ENCODE measurements at places on chromosomes 1 and 21.

DNA sequence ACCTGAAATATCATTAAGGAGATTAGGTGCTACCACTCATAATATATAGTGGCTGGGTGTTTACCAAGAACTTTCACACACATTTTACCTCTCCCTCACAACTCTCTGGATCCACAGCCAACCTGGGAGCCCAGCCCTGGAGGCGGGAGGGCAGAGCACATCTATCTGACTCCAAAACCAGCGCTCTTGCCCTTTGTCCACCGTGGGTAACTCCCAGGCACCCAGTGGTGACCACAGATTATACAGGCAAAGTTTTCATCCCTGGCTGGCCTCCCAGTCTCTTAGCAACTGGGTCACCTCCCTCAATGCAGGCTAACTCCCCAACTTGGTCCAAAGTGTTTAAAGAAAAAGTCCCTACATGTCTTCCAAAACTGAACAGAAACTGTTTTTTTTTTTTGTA is 2.4 kb downstream of the PAQR7 start:
- DNase-seq: no peak

DNA sequence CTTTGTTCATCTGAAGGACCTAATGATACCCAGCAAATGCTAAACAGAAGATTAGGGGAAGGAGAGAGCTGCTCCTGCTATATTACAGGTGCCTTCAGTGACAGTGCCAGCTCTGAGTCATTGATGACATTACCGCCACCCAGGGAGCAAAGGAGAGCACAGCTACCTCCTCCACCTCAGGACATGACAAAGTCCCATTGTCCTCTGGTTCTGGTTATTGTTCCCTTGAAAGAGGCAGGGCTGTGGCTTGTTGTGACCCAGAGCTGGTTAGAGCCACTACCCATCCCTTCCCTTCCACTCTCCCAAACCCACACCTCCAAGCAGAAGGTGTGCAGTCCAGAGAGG is 363.5 kb upstream of the DUSP10 start:
- no peak for DNase-seq

DNA sequence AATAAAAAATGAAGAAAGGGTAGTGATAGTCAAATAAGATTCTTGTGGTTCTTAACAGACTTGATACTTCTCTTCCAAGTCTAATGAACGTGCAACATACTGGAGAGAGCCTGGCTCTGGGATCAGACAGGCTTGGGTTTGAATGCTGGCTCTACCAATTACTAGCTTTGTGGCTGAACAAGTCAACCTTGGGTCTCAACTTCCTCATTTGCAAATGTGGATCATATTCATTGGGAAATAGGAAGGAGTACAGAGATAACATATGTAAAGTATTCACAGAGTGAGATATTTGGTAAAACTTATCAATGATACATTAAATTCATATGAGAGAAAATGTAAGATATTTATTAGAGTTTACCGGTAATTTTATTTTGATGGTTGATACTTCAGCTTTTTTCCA is 2.0 kb downstream of the EDEM3 start:
- no peak for DNase-seq

GRCh38 chr1:87325982-87326738 is 2.5 kb upstream of the LMO4 start:
- no peak for DNase-seq

- DNase-seq: no peak
Observed at GRCh38 chr1:7912743-7913557, 27.7 kb downstream of the TNFRSF9 start.
